Activated T-cell treated with anti-CD3 and anti-CD28 coated beads, Interleukin-2, amount 50 U/mL, for 4 hours (primary cell): ENCODE measurements at places on chromosomes 3 and 15. TPM values are rescaled to one million over a fixed set of nuclear protein-coding genes. Genes with fewer than 3 reads are reported as not detected.

GRCh38 chr3:184874709-184875644, 63.0 kb downstream of the VPS8 start:
- no peak for DNase-seq

DNA sequence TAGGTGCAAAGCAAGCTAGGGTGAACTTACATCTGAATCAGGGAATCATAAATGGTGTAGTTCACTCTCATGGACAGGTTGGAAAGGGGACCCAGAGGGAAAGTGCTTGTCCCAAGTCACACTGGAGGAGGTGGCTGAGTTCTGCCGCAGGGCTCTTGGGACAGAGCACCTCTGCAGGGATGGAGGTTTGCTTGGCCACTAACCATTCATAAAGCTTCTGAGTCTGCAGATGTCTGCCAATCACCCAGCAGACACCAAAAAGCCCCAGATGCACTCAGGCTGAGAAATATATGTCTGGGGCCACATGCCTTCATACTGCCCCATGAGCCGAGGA, 17.9 kb upstream of the RTP2 start:
- DNase-seq: no peak

GLDN gene
- not detected for total RNA-seq

SOX2 gene
- not detected for total RNA-seq

GRCh38 chr3:94083261-94083660, 20.4 kb downstream of the NSUN3 start:
- DNase-seq: no peak

- DNase-seq: no peak
Observed at GRCh38 chr15:91694831-91695210, 158.7 kb upstream of the SLCO3A1 start.

LARP6 gene
- 0.19 TPM for total RNA-seq

MESP2 gene
- total RNA-seq: not detected

DNA sequence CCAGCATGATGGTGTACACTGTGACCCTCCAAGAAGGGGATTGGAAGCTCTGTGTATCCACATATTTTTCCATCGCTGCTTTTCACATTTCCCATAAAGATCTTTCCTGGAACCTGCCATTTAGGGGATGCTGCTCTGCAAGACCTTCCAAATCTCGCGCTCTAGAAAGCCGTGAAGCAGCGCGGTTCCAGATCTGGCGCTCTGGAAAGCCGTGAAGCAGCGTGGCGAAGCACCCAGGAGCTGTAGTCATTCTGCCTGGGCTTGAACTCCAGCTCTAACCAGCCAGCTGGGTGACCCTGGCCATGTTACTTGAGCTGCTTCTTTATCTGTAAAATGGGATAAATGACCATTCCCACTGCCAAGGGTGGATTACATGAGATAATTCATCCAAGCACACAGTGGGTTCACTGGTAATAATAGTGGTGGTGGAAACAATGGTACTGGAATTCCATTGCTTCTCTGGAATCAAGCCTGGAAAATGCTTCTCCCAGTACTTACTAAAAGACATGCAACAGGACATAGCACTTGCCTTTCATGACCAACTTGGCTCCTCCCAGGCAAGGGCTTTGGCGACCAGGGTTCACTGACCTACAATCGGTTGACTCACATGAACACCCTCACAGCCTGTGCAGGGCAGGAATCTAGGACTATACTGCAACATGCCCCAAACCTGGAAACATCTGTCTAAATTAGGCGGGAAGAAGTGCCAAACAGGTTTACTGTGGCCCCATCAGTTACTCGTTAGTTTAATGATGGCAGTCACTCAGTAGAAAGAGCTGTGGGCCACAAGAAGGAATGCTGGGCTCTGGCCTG, 70.7 kb downstream of the XXYLT1 start:
- DNase-seq: no peak

TRIM42 gene
- not detected for total RNA-seq

DNA sequence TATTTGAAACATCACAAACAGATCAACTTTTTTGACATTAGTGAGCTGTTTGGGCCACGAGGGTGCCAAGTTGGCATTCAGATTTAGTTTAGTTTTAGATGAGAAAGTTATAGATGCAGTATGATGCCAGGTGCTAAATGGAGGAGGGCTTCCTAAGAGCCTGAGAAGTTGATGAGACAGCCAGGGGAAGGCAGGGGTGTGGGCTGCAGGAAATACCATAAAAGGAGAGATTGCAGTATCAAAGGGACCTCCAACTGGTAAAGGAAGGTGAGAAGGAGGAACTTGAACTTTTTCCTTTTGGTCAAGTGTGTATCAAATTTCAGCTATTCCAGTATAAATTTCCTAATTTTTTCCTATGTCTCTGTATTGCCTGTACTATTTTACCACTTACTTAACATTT, 2.0 kb upstream of the TNIK start:
- peak; percentile 11 for DNase-seq

DNA sequence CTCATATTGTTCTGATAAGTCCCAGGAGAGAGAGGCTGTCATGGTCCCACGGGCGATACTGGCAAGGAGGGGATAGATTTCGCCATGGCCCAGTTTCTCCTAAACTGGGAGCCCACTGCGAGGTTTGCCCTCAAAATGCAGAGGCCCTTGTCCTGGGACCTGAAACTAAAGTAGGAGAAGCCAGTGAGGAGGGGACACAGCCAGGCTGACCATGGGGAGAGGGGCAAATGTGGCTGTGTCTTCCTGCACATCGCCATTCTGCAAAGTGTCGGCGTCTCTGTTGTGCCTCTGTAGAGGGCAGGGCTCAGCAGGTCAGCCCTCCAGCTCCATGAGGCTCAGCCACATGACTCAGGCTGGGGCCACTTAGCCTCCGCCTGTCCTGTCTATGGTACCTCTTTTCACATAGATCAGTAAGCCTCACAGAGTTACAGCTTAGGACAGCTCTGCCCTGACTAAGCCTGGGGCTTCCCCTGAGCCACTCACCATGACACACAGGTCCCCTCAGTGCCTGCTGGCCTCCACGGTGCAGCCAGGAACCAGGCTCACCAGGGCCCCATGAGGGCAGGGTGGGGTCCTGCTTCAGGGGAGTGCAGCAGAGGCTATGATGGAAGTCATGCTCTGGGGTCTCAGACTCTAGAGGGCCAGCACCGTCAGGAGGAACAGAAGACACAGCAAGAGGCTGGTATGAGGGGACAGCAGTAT, 28.6 kb upstream of the PLXNA1 start:
- no peak for DNase-seq

CCR4 gene
- 86.3 TPM for total RNA-seq

- no peak for DNase-seq
Observed at GRCh38 chr3:188507244-188507720, 353.3 kb downstream of the LPP start.

DNA sequence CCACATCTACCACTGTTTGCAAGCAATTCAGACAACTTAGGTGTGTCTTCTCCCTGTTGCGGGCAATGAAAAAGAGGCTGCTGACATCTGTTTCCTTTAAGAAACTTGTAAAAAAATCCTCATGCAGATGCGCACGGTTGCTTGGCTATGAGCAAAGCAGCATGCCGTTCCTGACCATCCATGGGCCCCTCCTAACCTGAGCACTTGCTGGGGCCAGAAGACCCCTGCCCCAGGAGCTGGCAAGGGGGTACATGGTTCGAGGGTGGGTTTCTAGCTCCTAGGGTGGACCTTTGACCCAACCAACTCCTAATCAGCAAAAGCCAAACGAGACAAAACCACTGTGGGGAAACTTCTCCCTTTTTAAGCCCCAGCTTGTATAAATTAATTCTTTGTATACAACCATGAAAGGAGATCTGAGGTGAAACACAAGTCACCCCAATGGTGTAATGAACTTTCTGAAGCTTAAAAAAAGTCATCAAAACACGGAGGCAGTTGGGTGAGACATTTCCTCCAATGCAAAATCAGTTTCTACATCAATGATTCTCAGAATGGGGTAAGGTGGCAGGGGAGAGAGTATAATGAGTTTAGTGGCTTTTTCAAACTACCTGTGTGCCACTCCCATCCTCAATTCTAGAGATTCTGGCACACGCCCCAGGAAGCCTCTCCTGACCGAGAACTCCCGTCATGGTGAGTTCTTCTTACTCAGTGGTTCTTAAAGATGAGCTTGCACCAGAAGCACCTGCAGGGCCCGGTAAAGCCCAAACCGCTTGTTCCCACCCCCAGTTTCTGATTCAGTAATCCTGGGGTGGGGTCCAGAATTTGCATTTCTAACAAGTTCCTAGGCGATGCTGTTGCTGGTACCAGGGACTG, 44.1 kb downstream of the CPN2 start:
- DNase-seq: no peak

GRCh38 chr3:9295007-9295406, 45.6 kb upstream of the SRGAP3 start:
- DNase-seq: no peak

KBTBD13 gene
- not detected for total RNA-seq

- no peak for DNase-seq
Observed at GRCh38 chr3:125148016-125148812, 64.3 kb downstream of the SLC12A8 start.
